ENCODE measurements at places on chromosomes 13 and 19. TPM values are rescaled to one million over a fixed set of nuclear protein-coding genes. Genes with fewer than 3 reads are reported as not detected.
A peak's percentile ranks its signal among the peaks of the same experiment; 100 is the strongest.

Gene IRGC
- total RNA-seq = 15.7 TPM

GRCh38 chr13:50898338-50898737 is 11.3 kb upstream of the RNASEH2B start:
- no peak overlapping the region for H3K4me3 ChIP-seq
- H3K27me3 ChIP-seq = no peaks in the 10 kb centered on the region
- no peak for DNase-seq
- H3K36me3 ChIP-seq = no peaks in the 10 kb centered on the region
- H3K4me1 ChIP-seq = no peaks in the 10 kb centered on the region

Gene HIPK4
- total RNA-seq = 2.6 TPM

Gene CBARP
- 0.68 TPM for total RNA-seq

Gene NLRP4
- total RNA-seq = 5.1 TPM

GRCh38 chr19:16345457-16345856 is 20.8 kb downstream of the KLF2 start:
- no peaks in the 10 kb centered on the region for H3K27me3 ChIP-seq
- no peak overlapping the region for H3K4me3 ChIP-seq
- H3K36me3 ChIP-seq = no peaks in the 10 kb centered on the region

DNA sequence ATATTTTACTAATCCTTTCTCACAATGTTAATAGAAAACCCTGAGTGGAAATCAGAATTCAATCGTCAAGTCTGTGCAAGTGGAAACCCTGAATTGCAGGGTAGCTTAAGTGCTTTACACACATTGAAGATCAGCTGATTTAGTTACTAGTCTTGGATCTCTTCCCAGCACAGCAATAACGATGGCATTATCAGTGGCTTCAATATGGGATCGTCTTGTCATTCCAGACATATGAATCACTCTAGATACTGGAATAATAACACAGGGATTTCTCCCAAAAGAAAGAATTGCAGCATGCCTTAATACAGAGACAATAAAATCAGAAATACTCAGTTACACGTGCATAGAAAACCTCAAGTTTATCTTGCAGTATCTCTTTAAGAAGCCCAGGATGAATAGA is 12.6 kb upstream of the METTL21C start:
- H3K4me3 ChIP-seq = no peak overlapping the region
- DNase-seq = no peak
- no peaks in the 10 kb centered on the region for H3K27me3 ChIP-seq
- no peaks in the 10 kb centered on the region for H3K4me1 ChIP-seq
- H3K27ac ChIP-seq = no peak overlapping the region
- H3K36me3 ChIP-seq = no peaks in the 10 kb centered on the region

- H3K27ac ChIP-seq = no peak overlapping the region
- DNase-seq = no peak
- no peaks in the 10 kb centered on the region for H3K36me3 ChIP-seq
- no peak overlapping the region for H3K4me3 ChIP-seq
- H3K27me3 ChIP-seq = no peaks in the 10 kb centered on the region
- H3K4me1 ChIP-seq = no peaks in the 10 kb centered on the region
Measured at GRCh38 chr13:97057176-97057575, 62.9 kb upstream of the OXGR1 start.

- H3K4me1 ChIP-seq = peaks cover 11% of the 10 kb centered on the region
- H3K36me3 ChIP-seq = no peaks in the 10 kb centered on the region
- H3K4me3 ChIP-seq = no peak overlapping the region
- peak overlapping the region; percentile 65 for H3K27ac ChIP-seq
Measured at GRCh38 chr19:43605875-43606568, 5.9 kb upstream of the SRRM5 start.

Gene MISP3
- total RNA-seq = 12.4 TPM

Gene ELL
- 44.4 TPM for total RNA-seq

DNA sequence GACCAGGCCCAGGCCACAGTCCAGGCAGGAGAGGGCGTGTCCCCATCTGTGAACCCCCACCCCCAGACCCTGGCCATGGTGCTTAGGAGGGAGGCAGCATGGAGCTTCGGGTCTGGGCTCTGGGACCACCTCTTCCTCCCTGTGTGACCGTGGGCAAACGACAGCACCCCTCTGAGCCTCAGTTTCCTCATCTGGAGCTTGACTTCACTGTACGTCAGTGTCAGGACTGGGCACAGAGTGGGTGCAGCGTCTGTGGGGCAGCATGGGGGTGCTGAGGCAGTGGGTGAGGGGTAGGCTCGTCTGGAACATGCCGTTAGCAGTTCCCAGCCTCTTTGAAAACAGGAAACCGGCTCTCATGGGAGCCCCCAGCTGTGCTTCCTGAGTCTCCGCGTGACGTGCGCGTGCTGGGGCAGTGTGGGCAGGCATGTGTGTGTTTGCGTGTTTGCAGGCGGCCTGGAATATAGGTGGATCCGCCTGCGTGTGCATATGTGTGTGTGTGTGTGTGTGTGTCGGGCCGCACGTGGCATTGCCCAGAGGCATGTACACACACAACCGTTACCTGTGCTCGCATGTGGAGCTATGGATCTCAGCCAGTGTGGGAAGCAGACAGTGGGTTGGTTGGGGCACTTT is 15.8 kb downstream of the ARRDC2 start:
- no peaks in the 10 kb centered on the region for H3K27me3 ChIP-seq
- peaks cover 10% of the 10 kb centered on the region for H3K4me1 ChIP-seq
- no peaks in the 10 kb centered on the region for H3K36me3 ChIP-seq
- no peak for DNase-seq
- no peak overlapping the region for H3K4me3 ChIP-seq

Gene ATP4A
- total RNA-seq = 1.9 TPM

Gene EID2B
- total RNA-seq = 2.6 TPM

GRCh38 chr13:23414682-23415081 is 18.8 kb downstream of the SACS start:
- no peak overlapping the region for H3K27ac ChIP-seq
- H3K27me3 ChIP-seq = no peaks in the 10 kb centered on the region
- H3K36me3 ChIP-seq = no peaks in the 10 kb centered on the region
- H3K4me3 ChIP-seq = no peak overlapping the region
- DNase-seq = no peak
